ENCODE measurements at places on chromosomes 12 and 14.

GRCh38 chr12:55703901-55704761, 3.6 kb downstream of the ITGA7 start:
- DNase-seq: no peak

DNA sequence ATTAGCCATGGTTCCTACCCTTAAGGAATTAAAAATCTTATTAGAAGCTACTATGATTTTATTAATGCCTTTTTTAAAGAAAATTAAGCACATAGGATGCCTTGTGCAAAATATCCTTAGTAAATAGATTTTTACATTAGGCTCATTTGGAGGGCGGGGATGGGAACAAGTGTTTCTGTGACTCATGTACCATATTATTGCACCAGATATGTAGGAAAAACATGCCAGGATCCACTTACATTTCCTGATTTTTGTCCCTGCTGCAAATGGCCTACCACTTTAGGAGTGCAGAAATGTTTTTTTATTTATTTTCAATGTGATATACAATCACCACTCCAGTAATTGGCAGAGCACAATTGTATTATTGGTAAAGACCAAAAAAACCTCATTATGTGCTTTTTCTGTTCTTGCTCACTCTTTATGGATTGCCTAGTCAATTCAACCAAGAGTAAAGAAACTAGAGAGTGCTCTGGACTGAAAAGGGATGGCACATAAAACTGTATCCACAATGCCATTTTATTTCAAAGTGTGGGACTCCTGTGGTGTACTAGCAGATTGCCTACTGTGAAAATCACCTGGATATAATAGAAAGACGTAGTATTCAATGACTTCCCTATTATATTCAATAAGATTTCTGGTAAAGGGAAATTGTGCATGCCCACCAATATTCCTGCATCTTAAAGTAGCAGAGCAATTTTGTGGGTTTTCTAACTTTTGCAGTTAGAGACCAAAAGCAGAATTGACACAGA, 86.9 kb downstream of the ANO6 start:
- no peak for DNase-seq

DNA sequence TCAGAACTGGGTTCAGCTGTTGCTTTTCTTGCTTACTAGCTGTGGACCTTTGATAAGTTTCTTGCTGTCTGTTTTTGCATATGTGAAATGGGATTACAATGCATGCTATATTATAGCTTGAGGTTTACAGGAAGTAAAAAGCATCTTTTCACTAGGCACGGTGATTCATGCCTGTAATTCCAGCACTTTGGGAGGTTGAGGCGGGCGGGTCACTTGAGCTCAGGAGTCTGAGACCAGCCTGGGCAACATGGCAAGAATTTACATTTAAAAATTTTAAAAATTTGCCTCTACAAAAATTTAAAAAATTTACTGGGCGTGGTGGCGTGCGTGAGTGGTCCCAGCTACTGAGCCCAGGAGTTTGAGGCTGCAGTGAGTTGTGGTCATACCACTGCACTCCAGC, 42.0 kb downstream of the CALM1 start:
- no peak for DNase-seq

GRCh38 chr14:40576880-40577478, 1029.7 kb upstream of the LRFN5 start:
- DNase-seq: no peak

GRCh38 chr12:114343585-114344302, 62.2 kb downstream of the TBX5 start:
- DNase-seq: no peak

- no peak for DNase-seq
Measured at GRCh38 chr14:33564774-33565630, 385.9 kb downstream of the EGLN3 start.

All from putamen (tissue), 1 donor.